Activated CD4-positive, alpha-beta T cell treated with anti-CD3 and anti-CD28 coated beads, Interleukin-10, Interleukin-2, amounts not matched to agents 100 ng/mL and 50 ng/mL, durations not matched to agents 16 hours and 8 hours (primary cell): ENCODE measurements at places on chromosomes 12 and 14.

DNA sequence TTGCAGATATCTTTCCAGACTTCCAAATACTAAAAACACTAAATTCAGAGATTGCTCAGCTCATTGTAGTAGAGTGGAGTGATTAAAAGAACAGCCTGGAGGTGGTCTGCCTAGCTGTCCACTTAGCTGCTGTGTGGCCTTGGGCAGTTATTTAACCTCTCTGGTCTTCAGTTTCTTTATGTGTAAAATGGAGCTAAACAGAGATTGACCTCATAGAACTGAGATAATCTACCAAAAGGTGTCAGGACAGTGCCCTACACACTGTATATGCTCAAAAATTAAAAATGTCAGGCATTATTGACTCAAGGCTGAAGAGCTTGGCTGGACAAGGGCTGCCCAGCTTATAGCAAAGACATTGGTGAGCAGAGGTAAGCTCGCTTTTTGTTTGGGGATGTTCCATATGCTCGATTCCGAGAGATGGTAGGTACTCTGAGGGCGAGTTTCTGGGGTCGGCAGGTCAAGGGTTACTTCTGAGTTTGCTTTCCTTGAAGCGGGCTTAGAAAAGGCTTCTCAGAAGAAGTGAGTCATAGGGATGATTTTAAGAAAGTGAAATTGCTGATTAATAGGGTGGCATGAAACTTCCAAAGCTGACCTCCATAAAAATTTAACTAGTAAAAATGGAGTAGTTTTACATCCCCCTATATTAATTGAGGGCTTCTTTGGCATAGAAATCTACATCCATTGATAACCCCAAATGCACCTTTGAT is 107.5 kb downstream of the GPATCH2L start:
- no peak for DNase-seq

- peak; percentile 65 for DNase-seq
Observed at GRCh38 chr14:65731933-65732506, 319.5 kb downstream of the FUT8 start.

GRCh38 chr14:41607304-41607775 is 664 bp downstream of the LRFN5 start:
- DNase-seq = no peak

GRCh38 chr12:62371661-62372060 is 95.0 kb upstream of the MON2 start:
- DNase-seq = no peak

DNA sequence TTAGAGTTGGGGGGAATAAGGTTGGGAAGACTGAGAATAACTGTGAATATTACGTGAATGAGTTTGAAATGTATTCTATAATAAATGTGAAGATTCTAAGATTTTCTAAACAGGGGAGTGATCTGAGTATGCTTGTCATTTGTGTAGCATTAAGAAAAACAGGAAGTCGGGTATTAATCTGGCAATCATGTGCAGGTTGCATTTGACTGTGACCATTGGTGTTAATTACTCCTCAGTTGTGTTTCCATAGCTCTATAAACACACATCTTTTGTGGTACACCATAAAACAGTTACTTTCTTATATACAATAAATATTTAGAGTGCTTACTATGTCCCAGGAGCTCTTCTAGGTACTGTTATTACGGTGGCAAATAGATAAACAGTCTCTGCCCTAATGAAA is 434.4 kb upstream of the PDE3A start:
- no peak for DNase-seq

- no peak for DNase-seq
Observed at GRCh38 chr12:127606476-127607015, 660.4 kb upstream of the TMEM132C start.

DNA sequence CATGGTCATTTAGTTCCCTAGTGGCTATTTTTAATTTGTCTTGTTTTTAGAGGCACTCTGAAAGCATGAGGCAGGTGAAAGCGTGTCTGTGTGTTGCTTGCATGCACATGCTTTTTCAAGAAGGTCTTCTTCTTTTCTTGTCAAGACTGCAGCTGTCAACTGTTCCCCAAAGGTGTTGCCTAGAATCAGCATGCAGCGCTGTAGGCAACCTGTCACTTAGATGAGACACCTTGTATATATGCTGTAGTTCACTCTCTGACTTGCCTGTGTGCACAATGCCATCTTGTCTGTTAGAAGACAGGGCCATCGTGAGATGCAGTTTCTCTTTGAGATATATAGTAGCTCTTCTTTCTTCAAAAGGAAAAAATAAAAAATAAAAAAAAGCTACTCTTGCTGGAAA is 885.7 kb downstream of the DIO2 start:
- DNase-seq = no peak

- DNase-seq = no peak
Observed at GRCh38 chr14:91396013-91396660, 21.5 kb downstream of the CCDC88C start.

- no peak for DNase-seq
Observed at GRCh38 chr14:87059060-87059839, 933.7 kb downstream of the GALC start.

DNA sequence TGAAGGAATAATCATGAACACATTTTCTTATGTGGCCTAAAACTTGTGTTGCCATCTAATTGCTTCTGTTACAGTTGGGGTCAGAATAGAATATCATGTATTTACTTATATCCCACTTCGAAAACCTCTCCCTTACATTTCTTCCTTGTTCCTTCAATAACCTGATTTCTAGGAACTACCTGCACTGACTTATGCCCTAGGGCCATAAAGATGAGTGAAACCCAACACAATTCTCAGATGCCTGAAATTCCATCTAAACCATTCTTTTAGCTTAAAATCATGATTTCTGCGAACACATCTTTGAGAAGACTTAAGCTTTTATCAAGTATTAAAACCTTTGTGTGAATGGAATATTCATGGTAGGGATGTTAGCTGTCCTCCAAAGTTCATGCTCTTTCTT is 142.7 kb downstream of the SNAPC1 start:
- no peak for DNase-seq
